ENCODE measurements at places on chromosomes 3 and 15.

GRCh38 chr3:126124896-126125295, 41.0 kb upstream of the SLC41A3 start:
- no peak for DNase-seq

DNA sequence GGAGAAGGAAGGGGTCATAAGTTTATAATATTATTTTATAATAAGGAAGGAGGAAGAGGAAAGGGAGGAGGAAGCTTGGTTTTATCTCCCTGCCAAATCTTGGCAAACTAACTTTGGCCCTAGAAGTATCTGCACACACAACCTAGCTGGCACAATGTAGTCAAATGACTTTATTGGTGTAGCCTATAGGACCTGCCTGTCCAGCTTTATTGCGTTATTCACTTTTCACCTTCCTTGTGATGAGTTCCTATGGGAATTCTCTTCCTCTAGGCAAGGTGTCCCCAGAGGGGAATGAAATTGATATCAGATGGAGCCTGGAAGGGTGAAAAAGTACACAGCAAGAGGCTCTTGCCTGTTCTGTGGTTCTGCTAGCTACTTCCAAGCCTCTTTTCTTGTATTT, 111.2 kb upstream of the SLC25A36 start:
- DNase-seq = no peak

- DNase-seq = no peak
These were observed 9.4 kb upstream of the ALAS1 start for GRCh38 chr3:52188556-52188955.

GRCh38 chr15:51846463-51847230, 17.2 kb downstream of the TMOD3 start:
- no peak for DNase-seq

GRCh38 chr3:72655723-72656122, 192.5 kb downstream of the SHQ1 start:
- DNase-seq = no peak

DNA sequence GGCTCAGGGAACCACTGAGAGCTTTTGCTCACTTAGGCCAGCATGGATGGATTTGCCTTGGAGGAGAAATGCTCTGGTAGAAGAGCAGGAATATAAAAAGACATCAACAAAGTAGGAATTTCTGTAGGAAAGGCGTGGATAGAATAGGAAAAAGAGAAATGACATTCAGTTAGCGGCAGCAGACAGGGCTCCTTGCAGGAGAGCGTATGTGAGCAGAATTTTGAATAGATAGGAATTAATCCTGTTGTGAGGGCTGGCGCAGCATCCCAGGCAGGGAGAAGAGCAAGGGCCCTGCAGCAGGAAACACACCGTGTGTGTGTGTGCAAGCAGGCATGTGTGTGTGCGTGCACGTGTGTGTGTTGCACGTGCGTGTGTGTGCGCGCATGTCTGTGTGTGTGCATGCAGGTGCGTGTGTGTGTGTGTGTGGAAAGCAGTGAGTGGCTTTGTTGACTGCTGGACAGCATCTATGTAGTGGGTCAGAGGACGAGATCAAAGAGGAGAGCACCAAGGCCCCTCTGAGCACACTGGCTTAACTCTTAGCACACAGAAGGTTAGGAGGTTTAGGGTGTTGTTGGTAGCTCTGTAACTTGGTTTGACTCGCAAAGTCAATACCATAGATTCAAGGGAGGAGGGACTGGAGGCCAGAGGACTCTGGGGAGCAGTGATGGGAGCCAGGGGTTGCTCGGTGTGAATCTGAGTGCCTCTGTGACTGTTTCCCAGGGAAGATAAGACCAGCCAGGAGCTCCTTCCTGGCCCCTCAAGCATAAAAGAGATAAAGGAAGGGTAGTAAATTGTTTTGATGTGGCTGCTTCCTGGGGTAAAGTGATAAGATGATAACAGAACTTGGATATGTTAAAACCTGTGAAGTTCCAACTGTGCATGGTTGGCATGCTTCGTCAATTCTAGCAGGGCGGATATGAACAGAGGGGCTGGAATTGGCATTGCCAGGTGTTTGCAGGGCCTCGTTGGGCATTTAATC, 639.5 kb downstream of the NR2F2 start:
- DNase-seq = no peak
